Nucleus accumbens (tissue), 56 donors: ENCODE measurements at places on chromosomes 5 and 9.

GRCh38 chr9:86893811-86894490 lies 53.4 kb downstream of the GAS1 start:
- DNase-seq = no peak

DNA sequence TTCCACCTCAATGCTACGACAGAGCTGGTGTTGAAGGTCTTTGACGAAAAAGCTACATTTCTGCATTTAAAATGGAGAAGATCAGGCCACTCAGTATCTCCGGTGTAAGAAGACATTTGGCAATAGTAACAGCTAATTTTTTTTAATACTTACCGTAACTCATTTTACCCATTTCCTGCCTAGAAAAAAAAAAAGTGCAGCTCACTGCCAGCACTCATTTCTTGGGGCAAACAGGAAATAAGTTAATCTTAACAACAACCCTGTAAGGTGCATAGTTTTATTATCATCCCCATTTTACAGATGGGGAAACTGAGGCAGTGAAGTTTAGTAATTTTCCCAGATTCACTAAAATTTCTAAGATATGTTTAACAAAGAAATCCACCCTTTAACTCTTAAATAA lies 27.4 kb upstream of the KCNMB1 start:
- DNase-seq = no peak

GRCh38 chr9:77534376-77535057 lies 113.6 kb downstream of the GNA14 start:
- peak; percentile 38 for DNase-seq

- no peak for DNase-seq
Observed at GRCh38 chr9:121921444-121921843, 171.7 kb downstream of the TTLL11 start.

GRCh38 chr5:149280124-149280523 lies 8.5 kb downstream of the AFAP1L1 start:
- no peak for DNase-seq

DNA sequence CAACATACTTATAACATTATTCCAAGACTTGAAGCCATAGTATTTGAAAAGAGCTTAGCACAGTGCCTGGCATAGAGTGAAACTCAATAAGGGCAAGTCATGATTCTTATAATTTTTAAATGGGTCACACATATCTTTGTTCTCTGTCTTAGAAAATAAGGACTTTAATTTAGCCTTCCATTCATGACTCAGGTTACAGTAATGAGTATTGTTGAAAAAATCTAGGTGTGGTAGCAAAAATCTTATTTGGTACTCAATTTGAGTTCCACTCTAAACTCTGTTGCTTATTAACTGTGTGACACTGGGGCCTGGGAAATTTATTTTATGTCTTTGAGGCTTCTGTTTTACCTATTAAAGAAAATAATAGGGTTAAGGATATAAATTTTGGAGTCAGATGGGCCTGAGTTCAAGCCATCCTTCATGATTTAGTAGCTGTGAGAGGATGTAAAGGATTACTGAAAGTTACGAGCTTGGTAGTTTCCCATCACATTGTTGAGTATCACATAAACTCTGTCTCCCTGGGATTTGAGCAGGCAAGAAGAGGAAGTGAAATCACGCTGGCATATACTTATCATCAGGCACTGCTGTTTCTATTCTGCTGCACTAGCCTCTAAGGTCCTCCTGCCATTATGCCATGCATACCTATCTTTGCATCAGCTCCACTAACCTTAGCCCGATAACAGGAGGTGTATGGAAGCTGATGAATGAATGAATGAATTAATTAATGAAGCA lies 1.5 kb downstream of the SPINK9 start:
- no peak for DNase-seq

DNA sequence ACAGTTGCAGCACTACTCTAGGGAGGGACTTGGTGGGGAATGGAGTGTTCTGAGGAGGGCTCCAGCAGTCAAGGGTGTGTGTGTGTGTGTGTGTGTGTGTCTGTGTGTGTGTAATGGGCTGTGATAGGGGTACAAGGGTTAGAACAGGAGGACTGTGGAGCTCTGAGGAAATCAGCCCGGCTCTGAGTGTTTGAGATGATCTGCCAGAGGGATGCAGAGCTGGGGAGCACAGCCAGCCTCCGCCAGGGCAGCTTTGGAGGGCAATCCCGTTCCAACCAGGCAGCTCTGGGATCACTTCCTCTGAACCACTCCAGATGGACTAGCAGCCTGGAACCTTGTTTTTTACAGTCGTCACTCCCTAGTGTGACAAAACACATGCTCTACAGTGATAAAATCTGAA lies 3.0 kb upstream of the SLC6A7 start:
- DNase-seq = no peak

DNA sequence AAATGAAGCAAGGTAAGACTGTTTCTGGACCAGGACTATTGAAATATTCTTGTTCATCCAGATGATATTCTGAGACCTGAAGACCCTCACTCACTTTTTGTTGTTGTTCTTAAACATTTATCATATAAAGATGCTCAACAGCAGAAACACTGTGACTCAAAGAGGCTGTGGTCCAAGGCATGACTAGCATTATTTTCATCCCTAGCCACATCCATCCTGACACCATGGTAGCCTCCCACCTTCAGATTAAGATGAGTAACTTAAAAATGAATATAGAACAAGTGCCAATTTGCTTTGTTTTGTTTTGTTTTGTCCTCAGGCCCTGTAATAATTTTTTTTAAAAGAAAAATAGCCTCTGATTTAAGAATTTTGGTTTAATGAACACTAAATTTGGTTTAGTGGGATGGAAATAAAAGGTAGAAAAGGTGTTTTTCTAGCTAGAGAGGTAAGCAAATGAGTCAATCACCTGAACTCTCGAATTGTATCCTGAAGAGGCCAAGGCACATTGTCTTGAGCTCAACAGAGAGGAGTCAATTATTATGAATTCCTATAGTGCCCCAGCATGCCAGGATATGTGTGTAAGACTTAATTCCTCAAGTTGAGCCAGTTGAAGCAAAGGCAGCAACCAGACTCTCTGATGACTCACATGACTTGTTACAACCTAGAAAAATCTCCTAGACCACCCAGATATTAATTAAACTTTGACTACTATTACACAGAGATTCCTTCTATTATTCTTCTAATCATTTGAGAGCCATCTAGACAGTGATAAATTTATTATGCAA lies 380.1 kb upstream of the TUSC1 start:
- DNase-seq = no peak

GRCh38 chr9:79015951-79016350 lies 555.8 kb upstream of the TLE4 start:
- DNase-seq = no peak

GRCh38 chr9:105835721-105836120 lies 141.4 kb downstream of the TMEM38B start:
- no peak for DNase-seq

DNA sequence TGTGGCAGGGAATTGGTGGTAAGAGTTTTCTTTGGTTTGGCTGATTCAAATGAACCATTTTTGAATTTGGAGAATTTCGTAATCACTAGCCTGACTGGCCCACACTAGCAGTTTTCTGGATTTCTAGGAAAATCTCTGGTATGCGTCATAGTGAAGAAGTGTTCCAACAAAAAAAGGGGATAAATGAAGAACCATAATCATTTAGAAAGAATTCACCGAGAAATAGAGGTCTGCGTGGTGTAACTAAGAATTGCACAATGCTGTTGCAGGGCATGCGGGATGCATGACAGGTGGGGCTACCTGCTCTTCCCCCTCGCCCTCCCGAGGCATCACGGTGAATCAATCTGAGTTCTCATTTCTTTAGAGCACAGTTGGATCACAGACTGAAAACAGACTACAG lies 232.3 kb upstream of the PAPPA start:
- DNase-seq = no peak
